ENCODE measurements at places on chromosomes 7 and 10. TPM values are rescaled to one million over a fixed set of nuclear protein-coding genes. Genes with fewer than 3 reads are reported as not detected.
A peak's percentile ranks its signal among the peaks of the same experiment; 100 is the strongest.

GRCh38 chr10:43061760-43062159 is 15.1 kb upstream of the RET start:
- DNase-seq = no peak

DNA sequence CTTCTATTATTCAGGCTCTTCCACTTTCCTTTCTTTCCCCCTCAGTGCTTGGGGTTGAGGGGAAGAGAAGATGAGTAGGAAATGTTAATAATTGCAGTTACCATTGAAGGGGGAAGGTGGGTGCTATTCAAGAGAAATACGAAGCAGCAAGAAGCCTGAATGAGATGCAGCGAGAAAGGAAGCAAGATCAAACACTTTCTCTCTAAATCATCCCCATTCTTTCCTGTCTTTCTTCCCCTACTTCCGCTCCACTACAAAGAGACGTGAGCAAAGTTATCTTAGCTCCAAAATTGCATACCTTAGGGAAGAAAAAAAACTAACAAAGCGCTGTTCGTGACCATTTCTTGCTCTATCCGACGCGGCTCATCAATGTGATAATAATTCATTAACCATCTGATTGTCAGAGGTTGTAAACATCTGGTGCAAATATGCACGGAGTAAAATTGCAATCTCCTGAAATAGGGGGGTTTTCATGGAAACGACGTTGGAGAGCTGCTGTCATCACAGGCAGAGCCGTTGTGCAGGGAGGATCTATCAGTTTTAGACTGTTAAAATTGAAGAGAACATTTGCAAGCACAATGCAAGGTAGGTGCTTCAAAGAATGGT is 15.2 kb upstream of the PARD3 start:
- DNase-seq = no peak

- no peak for DNase-seq
Observed at GRCh38 chr7:17126413-17127268, 171.8 kb upstream of the AHR start.

DNA sequence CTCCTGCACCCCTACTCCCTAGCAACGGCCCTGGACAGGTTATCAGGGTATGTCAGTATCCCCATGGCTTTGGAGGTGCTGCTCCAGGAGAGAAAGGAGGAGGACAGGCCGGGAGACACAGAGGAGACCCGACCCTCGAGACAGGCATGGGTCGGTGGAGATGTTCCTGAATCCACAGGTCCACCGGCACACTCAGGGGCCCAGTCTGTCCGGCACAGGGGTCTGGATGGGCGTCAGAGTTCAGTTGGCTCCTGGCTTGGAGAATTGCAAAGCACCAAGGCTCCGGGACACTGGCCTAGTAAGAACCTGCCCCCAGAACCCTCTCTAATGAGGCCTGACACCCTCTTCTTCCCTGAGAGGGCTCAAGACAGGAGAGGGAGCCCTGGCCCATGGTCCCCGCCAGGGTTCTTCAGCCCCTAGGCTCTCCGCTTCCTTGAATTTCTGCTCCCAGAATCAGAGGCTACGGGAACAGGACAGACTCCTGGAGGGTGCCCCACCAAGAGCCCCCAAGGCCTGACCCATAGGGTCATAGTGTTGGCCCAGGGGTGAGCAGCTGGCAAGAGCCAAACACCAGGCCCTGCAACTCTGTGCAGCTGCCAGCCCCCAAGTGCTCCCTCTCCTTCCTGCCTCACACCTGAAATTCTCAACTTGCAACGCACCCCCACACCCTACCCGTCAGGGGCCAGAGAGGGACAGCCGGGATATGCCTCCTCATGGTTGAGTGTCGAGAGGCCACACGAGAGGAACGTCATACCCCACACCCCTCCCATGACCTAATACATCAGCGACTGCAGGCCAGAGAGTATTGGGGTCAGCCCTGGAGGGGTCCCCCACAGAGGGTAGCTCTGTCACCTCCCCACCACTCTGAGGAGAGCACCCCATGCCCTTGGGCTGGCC is 5.5 kb upstream of the IRF5 start:
- no peak for DNase-seq

DNA sequence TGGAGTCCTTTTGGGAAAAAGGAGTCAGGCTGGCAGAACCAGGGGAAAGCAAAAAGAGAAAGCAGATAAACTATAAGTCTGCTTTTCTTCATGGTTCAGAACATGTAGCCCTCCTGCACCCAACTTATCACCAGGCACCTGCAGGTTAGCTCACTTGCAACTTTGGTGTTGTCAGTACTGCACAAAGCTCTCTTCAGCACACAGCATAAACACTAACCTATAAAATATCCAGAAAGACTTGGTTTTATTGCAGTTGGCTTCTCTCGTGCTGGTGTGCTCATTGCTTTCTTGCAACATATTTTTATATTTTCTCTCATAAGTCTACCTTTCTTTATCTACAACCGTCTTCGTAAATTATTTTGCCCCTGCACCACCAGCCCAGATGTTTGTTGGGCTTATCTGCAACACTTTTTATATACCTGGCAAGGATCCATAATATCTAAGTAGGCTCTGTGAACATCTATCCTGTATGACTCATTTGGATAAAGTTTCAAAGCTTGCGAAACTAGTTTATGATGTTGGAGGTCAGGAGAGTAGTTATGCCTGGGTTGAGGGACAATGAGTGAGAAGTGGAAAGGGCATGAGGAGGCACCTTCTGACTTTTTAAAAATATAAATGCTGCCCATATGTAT is 164.6 kb downstream of the ANKRD30A start:
- DNase-seq = peak; percentile 1

DNA sequence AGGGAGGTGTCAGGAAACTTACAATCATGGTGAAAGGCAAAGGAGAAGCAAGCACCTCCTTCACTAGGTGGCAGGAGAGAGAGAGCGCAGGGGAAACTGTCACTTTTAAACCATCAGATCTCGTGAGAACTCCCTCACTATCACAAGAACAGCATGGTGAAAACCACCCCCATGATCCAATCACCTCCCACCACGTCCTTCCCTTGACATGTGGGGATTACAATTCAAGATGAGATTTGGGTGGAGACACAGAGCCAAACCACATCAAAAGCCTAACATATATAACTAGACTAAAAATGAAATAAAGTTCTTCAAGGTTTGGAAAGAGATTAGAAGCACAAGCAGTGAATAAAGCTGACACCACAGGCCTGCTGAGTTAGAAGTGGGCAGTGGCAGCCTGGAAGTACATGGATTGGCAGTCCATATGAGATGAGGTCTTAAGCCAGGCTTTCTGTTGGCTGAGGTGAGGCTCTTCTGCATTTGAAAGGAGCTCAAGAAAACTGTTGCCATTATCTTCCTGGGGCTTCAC is 96.4 kb upstream of the MDFIC start:
- DNase-seq = no peak

Gene PTPRN2
- total RNA-seq = 3.5 TPM

Gene ANKRD2
- total RNA-seq = 3.1 TPM

Data from NCI-H460 (cell line).